A549 (cell line): ENCODE measurements at places on chromosomes 1 and 21. TPM values are rescaled to one million over a fixed set of nuclear protein-coding genes. Genes with fewer than 3 reads are reported as not detected.

- no peak for DNase-seq
Observed at GRCh38 chr1:32239337-32239736, 7.7 kb upstream of the FAM167B start.

- DNase-seq: no peak
Observed at GRCh38 chr1:115233598-115233997, 104.5 kb downstream of the NGF start.

GRCh38 chr21:28458446-28458845 is 534.2 kb downstream of the LTN1 start:
- DNase-seq: no peak

DNA sequence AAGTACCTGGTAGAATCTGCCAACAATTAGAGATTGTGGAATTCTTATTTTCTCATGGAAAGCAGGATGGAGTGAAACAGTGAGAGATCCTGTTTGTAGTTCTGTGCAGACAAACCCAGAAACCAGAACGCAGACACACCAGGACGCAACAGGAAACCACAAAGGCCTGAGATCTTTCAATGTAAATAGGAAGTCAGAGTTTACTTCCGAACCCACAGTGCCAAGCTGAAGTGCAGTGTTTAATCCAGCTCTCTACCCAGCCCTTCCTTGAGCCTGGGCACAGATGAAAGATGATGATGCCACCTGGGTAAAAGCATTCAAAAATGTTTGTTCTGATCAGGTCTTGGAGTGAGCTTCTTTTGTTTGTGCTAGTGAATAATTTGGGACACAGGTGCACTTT is 244.2 kb upstream of the HOOK1 start:
- no peak for DNase-seq

GRCh38 chr1:17245816-17246325 is 3.0 kb upstream of the PADI3 start:
- DNase-seq: no peak

- DNase-seq: no peak
Observed at GRCh38 chr1:183694066-183694465, 41.0 kb upstream of the APOBEC4 start.

Gene ACP6
- 12.4 to 21.7 TPM (median 14.9 TPM) in 3 replicates for polyA plus RNA-seq
